ENCODE measurements at places on chromosomes 4 and X.

- no peak for DNase-seq
These were observed 50.0 kb downstream of the KDM6A start for GRCh38 chrX:44922980-44923379.

DNA sequence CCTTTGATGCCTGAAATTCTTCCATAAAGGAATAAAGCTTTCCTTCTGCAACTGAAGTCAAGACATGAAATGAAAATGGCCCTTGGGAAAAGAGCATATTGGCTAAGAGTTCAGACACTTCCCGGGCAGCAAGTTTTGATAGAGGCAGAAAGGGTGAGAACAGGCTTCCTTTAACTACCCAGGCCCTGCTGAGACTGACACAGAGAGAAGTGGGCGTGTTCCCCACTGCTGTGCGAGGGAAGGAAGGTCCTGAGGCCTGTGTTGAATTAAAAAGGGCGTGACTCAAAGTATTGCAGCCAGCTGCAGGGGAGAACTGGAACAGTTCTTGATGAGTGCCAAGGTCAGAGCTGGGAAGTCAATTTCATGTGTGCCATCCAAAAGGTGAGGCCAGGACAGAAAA lies 33.9 kb upstream of the ADGRG2 start:
- DNase-seq = no peak

DNA sequence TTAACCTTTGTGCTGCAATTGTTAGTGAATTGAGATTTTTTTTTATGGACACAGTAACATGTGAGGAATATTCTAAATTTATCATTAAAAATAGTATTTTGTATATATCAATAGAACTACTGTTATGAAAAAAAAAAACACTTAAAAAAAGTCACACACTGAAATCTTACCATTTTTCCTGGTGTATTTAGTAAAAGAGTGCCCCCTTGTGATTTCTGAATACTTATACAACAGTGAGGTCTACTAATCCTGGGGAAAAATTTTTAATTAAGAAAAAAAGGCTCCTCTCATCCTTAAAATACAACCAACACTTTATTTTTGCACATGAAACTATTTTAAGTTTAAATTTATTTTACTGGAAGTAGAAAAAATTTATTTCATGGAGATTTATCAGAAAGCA lies 56.4 kb upstream of the SPOCK3 start:
- DNase-seq = no peak

- peak; percentile 49 for DNase-seq
These were observed 124.1 kb upstream of the TBL1X start for GRCh38 chrX:9340598-9341290.

DNA sequence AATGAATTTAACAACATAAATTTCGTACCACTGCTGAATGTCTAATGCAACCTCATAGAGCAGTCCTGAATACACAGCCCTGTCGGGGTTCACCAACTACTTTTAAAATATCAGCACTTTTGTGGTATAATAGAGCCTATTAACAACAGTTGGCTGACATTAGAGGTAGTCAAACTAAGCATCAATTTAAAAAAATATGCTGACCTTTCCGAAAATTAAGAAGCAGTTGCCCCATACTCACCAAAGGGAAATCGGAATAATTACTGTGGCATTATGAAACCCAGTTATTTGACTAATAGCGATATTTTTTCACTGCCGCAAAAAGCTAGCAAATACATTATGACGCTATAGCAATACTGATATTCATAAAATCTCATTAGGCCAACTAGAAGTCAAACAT lies 273.5 kb upstream of the PPARGC1A start:
- DNase-seq = no peak

DNA sequence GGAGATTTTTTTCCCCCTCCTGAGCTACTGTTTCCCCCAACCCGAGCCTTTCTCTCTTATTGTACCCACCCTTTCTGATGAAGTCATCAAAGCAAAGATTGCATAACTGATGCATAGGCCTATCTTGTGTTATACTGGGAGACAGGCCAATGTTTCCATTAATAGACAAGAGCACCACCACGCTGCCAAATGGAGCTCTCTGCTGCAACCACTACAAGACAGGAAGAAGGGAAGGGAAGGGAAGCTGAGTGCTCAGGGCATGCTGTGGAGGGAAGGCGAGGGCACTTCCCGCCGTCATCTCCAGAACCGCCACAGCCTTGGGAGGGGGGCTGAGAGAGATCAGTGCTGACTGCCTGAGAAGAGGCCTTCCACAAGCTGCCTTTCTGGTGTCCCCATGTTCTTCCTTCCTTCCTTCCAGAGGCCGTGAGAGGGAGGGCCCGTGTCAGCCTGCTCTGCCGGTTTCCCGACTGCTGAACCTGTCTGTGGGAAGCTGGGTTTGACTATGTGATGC lies 75.0 kb downstream of the MGST2 start:
- DNase-seq = no peak

DNA sequence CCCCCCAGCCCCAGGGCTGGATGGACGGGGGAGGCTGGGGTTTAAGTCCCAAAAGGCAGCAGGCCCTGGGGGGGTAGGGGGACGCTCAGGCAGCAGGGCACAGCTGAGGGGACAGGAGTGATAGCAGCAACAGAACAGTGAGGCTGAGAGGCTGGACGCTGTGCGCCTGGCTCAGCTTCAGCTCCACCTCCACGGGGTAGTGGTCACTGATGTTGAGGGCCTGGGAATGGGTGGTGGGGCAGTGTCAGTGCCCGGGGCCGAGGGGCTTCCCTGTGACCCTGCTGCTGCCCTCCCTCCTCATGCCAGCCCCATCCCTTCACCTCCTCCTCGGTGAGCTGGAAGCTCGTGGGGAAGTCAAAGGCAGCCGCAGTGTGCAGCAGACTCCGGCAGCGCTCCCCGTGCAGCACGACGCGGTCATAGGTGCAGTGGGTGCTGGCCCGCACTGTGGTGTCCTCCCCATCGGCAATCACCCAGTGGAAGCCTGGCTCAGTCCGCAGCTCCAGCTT lies 4.5 kb downstream of the RPL10 start:
- DNase-seq = no peak

- no peak for DNase-seq
These were observed 82.6 kb downstream of the HADH start for GRCh38 chr4:108072300-108072699.
